ENCODE measurements at places on chromosomes 16 and 17.

DNA sequence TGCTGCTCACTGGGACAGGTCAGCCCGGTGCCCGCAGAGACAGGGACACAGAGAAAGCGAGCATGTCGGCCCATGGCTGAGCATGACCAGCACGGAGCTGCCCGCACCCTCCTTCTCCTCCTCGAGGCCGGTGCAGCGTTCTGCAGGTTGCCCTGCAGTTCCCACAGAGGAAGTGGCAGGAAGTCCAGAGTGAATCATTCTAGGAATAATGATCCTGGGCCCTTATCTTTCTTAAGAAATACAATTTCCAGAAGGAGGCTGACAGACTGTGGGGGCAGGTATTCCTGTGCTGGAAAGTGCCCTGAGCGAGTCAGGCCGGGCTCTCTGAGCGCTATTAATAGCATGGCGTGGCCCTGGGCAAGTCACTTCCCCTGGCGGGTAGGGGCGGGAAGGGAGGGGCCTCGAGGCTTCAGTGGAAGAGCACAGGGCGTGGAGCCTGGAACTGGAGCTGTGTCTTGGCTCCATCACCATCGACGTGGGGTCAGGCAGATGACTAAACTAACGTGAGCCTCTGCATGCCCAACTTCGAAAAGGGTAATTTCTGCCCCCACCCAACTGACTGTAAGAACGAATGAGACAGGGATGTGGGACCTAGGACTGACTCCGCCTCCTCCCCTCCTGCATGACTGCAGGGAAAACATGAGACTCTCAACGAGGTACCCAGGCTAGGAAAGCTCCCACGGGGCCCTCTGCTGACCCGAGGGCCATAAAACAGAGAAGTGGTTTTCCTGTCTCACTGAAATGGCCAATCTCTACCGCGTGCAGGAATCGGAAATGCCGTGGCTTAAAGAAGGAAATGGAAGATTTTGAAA is 9.8 kb downstream of the TMEM204 start:
- DNase-seq, result peak; percentile 62

DNA sequence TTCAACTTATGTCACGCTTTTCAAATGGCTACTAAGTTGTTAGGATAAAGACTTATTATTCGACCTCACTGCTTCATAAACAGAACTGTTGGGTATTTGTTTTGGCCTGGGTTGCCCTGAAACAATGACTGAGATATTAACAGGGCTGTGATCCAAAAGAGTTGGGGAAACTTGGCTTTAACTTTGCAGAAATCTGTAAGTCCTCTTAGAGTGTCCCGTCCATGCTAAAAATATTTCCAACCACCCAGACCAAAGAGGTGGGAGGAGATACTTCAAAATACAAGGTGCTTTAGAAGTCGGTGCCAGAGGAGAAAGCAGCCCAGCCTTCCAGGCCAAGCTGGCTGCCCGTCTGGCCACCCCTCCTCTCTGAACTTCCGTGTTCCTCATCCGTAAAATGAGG is 16.1 kb upstream of the SPATA32 start:
- no peak for DNase-seq

DNA sequence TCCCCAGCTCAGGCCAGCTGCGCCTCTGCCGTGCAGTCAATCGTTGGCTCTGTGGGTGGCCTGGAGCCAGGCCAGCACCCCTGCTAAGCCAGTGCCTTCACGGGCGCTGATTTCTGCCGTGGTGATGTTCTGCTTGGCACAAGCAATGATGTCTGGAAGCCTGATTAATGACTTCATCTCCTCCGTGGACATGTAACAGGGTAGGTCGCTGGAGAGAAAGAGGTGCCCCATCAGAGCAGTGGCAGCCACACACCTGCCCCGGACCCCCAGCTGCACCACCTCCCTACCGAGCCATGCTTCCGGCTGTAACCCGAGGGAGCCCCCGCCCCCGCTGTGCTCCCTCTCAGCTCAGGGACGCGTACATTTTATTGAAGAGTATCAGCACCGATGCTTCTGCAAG is 1.9 kb downstream of the ARL16 start:
- no peak for DNase-seq

- DNase-seq, result no peak
Observed at GRCh38 chr16:9850817-9851216, 331.4 kb downstream of the GRIN2A start.

- no peak for DNase-seq
Observed at GRCh38 chr16:66520406-66521170, 29.3 kb downstream of the TK2 start.

DNA sequence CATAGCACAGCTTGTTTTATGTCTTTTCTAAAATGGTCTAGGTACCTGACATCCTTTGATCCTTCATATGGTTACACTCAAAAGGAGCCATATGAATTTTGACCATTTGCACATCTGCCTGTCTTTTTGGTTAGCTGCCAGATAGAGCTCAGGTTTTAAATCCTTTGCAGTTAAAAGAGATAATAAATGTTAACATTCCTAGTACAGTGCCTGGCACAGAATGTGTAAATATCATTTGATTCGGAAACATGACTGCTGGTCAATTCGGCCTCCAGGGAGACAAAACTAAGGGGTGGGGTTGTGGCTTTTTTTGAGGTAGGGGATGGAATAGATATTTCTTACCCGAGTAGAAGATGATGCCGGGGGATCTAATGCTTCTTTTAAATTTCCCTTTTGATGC is 64.2 kb downstream of the FTO start:
- no peak for DNase-seq

- DNase-seq, result no peak
Observed at GRCh38 chr16:85975451-85975981, 76.6 kb downstream of the IRF8 start.

DNA sequence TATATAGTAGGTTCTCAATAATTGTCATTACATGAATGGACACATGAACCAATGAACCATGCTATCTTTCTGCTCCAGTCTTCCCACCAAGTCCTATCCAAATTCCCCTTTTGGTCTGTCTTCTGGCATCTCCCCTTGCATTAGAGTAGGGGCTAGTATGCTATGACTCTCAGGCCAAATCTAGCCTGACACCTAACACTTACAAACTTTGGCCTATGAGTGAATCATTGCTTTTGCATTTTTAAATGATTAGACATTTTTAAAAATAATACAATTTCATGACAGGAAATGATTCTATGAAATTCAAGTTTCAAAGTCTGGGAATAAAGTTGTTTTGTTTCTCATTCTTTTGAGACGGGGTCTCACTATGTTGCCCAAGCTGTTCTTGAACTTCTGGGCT is 102.5 kb upstream of the MAF start:
- peak; percentile 88 for DNase-seq

DNA sequence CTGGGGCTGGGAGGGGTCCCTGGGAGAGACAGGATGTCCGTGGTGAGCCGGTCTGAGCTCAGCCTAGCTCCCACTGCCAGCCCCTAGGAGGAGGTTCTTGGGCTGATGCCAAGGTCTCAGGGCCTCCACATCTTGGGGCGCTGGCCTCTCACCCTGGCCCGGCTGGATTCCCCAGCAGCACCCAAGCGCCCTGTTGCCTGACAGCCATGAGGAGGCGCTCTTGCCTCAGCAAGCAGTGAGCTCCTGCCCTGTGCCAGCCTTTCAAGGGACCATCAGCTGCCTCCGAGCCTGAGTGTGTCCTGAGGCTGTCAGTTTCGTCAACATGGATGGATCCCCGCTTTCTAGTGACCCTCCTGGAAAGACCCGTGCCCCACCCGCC is 234.9 kb upstream of the CIBAR2 start:
- DNase-seq, result no peak

DNA sequence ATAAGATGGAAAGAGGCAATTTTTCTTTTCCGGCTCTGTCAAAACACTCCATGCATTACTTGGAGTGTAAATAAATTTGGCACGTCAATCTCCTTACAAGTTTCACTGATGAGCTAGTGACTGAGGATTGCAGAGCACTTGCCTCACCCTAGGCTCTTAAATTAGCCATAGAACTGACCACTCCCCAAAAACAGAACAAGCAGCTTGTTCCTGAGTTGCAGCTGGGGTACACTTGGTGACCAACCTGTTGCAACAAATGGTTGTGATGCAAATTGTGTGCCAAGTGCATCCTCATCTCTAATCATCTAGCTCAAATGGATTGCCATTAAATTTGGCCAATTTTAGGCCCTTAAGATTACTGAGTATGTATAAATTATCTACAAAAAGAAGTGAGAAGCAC is 67.0 kb downstream of the CACNG1 start:
- no peak for DNase-seq

GRCh38 chr17:50668838-50669581 is 34.3 kb downstream of the ABCC3 start:
- DNase-seq, result no peak

GRCh38 chr17:76260669-76261068 is 4.5 kb upstream of the UBALD2 start:
- DNase-seq, result no peak

DNA sequence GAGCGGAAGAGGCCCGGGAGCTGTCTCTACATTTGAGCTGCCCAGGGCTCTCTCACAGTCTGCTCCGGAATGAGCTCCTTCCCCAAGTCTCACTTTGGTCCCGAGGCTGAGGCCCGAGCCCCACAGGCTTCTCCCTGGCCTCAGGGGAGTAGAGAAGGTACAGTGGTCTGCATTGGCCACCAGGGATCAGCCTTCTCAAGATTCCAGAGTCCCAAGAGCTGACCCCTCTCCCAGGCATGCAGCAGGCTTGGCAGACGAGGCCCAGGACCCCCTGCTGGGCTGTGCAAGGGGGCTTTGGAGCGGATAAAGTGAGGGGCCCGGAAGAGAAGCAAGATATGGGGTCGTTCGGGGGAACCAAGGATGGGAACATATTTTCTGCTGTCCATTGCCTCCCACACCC is 3.1 kb downstream of the PRSS27 start:
- no peak for DNase-seq

- DNase-seq, result peak; percentile 9
Observed at GRCh38 chr17:57293077-57293476, 36.8 kb downstream of the MSI2 start.

DNA sequence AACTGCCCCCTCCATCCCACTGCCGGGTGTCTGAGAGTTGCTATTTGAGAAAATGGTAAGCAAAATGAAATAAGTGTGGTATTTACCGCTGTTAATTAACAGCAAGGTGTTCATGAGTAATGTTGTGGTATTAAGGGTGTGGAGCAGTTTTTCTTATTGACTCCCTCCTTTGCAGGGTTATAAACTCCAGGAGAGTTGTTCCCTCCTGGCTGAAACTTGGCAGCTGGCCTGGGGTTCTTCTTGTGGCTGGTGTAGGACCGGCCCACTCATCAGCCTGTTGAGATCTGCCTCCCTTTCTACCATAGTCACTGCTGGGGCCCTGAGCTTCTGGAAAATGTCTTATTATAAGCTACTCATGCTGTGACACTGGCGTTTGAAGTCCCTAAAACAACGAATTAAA is 128.6 kb downstream of the SOX9 start:
- DNase-seq, result no peak

GRCh38 chr16:64311241-64311640 is 810.6 kb downstream of the CDH11 start:
- peak; percentile 39 for DNase-seq

GRCh38 chr17:69117855-69118784 is 23.6 kb downstream of the ABCA6 start:
- DNase-seq, result no peak

GRCh38 chr17:62105357-62105756 is 40.3 kb upstream of the MED13 start:
- DNase-seq, result no peak

- peak; percentile 21 for DNase-seq
Observed at GRCh38 chr16:47574091-47575054, 113.2 kb downstream of the PHKB start.

DNA sequence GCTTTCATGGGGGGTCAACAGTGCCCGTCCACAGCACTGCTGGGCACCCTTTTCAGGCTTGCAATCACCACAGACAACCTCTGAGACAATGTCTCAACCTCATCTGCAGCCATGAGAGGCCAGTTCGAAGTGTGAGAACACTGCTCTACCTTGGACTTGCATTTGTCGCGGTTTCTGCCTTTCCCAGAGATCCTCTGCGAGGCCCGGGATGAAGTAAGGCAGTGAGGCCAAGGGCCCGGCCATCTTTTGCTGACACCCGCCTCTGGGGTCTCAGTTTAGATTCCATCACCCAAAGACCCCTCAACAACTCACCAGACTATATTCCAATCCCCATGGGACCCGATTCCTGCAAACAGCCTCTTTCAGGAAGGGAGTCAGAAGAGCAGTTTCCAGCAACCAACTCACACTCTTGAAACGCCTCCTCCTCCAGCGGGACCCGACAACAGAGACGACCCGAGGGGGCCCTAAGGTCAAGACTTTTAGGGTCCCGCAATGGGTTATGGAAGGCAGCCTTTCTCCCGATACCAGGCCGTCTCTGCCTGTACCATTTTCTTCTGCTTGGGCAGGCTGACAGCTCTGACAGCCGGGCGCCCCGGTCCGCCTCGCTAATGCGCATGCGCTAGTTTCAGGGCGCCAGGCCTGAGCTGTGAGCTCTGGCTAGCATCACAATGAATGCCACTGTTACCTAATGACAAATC is 576.0 kb downstream of the KCNJ18 start:
- DNase-seq, result no peak

- no peak for DNase-seq
Observed at GRCh38 chr17:17159571-17159970, 46.6 kb downstream of the PLD6 start.

- no peak for DNase-seq
Observed at GRCh38 chr17:16255481-16255921, 38.5 kb downstream of the PIGL start.

DNA sequence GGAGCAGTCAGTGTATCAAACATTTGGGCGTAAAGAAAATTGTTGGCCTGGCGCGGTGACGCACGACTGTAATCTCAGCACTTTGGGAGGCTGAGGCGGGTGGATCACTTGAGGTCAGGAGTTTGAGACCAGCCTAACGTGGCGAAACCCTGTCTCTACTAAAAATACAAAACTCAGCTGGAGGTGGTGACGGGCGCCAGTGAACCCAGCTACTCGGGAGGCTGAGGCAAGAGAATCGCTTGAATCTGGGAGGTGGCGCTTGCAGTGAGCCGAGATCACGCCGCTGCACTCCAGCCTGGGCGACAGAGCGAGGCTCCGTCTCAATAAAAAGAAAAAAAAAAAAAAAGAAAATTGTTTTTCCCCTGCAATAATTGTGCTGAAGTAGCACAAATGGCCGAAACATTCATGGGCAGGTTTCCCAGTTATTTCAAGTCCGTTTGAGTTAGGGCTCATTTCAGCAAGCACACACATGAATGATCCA is 1.4 kb downstream of the GCSH start:
- no peak for DNase-seq

- DNase-seq, result peak; percentile 70
Observed at GRCh38 chr16:75566040-75566757, at the start of gene GABARAPL2. GABARAPL2 (plus strand) TSS chr16:75566379; CDS start chr16:75566487, 108 bp downstream.

- no peak for DNase-seq
Observed at GRCh38 chr17:13131225-13131624, 113.4 kb upstream of the ELAC2 start.

DNA sequence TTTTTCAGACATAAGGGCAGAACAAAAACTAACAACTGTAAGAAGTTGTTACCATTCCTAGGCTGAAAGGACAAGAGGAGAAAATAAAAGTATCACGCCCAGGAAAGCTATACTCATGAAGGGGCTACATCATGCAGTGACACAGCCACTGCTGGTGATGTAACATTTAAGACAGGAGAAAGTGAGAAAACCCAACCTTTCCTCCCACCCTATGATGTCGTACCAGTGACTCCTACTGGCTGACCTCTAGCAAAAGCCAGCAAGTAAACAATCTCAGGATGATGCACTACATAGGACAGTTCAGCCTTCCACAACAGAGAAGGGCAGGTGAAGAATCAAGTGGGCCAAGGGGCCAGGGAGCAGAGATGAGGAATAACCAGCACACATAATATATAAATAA is 14.0 kb upstream of the OR1E2 start:
- DNase-seq, result no peak
